ENCODE measurements at places on chromosomes 12 and 14. TPM values are rescaled to one million over a fixed set of nuclear protein-coding genes. Genes with fewer than 3 reads are reported as not detected.

NELL2 gene
- not detected for total RNA-seq

GRCh38 chr14:72741826-72742117, 152.1 kb downstream of the DPF3 start:
- no peak for DNase-seq

TMEM132C gene
- not detected for total RNA-seq

CAPZA3 gene
- total RNA-seq = not detected

DNA sequence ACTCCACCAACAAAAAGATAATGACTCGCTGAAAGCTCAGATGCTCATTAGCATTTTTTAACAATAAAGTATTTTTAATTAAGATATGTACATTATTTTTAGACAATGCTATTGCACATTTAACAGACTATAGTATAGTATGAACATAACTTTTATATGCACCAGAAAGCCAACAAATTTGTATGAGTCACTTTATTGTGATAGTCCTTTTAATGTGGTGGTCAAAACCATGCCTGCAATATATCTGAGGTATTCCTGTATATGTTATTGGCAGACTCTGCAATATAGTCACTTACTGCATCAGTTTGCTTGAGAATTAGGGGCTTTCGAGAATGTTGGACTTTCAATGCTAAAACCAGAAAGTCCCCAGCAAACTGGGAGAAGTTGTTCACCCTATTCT, 51.7 kb upstream of the CCDC196 start:
- DNase-seq = no peak

MAP1LC3B2 gene
- total RNA-seq = 0.26 TPM

DNA sequence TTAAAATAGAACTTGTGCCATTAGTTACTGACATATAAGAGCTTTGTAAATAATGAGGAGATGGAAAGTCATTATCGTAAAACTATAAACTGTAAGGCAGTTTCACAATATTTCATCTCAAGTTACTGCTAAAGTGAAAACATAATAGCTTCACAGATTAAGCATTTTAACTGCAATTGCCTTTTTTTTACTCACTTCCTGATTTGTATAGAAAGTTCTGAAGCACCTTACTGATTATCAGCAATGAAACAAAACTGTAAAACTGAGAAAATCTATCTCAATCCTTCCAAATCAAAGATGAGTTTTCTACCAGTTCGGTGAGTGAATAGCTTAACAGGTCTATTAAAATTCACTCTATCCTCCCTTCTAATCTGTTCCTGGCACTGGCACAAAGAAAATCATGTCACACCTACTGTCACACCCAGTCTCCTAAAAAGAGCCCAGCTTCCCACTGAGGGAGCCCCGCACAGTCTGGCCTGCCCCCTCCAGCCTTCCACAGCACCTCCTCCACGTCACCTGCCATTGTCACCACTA, 161.4 kb upstream of the ABCD2 start:
- no peak for DNase-seq

- DNase-seq = peak; percentile 31
Observed at GRCh38 chr14:68395604-68396003, 397.3 kb downstream of the ZFP36L1 start.

OVCH1 gene
- not detected for total RNA-seq

ANKRD33 gene
- not detected for total RNA-seq

DNA sequence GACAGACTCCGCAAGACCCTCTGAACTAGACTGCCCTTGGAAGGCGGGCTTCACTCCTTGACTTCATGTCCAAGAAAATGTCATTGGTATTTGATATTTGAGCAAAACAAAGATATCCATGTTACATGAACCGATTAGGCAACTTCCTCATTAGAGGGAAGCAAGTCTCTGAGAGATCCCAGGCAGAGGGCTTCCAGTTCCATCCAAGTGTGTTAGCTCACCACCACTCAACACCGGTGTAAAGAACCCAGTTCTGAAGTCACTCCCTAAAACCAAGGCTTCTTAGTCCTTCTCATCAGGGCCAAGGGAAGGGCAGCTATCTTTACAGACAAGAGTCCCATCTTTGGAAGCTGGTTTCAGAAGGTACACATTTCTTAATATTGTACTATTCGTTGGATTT, 87.2 kb upstream of the CDKN3 start:
- DNase-seq = no peak

- DNase-seq = no peak
Observed at GRCh38 chr14:99327050-99327449, 55.1 kb upstream of the BCL11B start.

ANKS1B gene
- not detected for total RNA-seq

DNA sequence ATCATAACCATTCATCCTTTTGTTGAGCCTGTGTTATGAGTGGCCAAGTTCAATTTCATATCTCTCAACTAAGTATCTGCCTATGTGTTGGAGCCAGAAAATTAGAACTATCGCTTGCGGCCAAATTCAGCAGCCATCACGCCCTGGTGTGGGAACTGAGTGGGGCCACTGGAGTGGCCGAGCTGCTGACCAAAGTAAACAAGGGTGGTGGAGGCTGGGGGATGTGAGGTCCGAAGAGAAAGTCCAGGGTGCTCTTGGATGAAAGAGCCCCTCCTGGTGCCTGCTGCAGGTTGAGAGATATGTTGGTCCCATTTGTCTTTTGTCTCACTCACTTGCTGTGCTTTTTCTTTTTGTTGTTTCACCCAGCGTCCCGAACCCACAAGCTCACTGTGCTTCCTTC, 14.9 kb downstream of the ADGRD1 start:
- DNase-seq = no peak

- no peak for DNase-seq
Observed at GRCh38 chr12:88127855-88128254, 14.0 kb downstream of the CEP290 start.

DNA sequence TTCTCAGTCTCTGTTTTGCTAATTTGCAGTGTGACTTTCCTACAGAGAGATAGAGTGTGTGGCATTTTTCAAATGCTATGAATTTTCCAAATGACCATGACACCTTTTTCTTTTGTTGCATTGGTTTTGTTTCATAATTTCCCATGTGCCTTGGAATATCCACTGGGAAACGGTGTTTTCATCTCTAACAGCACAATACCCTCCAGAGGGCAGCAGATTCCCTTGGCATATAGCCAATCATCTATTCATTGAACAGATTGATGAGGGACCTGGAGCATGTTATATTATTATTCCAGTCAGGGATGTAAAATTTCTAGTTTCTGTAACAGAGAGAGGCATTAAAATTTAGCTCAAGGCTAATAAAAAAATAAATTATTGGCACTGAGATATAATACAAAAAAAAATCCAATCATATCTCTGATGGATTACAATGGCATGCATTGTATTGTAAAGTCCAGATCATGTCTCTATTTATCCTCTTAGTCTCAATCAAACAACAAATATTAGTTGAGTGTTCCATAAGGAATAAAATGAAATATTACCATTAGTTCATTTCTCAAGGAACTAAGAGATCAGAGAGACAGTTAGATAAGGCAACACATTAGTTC, 29.6 kb upstream of the NTN4 start:
- peak; percentile 30 for DNase-seq

DNA sequence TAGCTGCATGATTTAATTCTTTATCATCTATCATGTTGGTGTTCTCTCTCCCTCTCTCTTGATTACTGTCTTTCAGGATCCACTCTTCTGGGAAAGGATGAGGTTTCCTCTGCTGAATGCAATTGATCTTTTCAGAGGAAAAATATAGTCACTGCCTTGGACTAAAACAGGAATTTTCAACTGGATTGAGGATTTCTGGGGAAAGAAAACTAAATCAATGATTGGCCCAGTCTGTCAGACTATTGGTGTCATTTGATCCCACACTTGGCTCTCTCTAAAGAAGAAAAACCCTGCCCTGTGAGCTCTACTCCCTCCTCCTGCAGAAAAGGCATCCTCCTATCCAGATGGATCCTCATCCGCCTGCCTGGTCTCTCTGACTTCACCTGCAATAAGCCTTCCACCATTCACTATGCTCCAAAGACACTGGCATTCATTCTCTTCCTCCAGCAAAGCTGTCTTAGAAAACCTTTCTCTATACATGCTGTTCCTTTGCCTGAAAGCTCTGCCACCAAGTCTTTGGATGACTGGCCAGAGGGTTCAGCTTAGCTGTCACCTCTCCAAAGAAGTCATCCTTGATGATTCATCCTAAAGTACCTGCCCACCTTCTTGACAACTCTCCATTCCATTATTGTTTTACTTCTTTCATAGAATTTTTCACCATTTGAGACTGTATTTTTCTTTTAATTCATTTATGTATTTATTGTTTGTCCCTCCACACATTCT, 127.7 kb upstream of the CAND1 start:
- DNase-seq = no peak

- peak; percentile 49 for DNase-seq
Observed at GRCh38 chr12:120496413-120497340, 764 bp downstream of the DYNLL1 start.

LGR5 gene
- total RNA-seq = not detected

DNA sequence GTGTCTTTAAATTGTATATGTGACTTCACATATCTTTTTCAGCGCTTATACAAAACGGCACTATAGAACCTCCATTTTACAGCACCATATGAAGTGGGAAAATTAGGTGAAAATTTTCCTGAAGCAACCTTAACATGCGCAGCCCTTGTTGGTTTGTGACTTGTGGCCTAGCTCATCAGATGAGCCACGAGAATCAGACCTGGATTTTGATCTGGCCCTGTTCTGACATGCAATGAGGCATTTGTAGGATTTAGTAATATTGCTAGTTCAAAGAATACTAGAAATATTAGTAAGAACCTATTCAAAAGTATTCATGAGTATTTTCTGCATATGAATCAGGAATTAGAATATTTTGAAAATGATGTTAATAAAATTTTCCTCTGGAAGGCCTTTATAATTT, 2.9 kb downstream of the CDKN1B start:
- DNase-seq = no peak

- DNase-seq = no peak
Observed at GRCh38 chr12:92300777-92301176, 155.1 kb upstream of the BTG1 start.

HOXC11 gene
- total RNA-seq = 0.30 TPM

TMTC2 gene
- 2.2 TPM for total RNA-seq

DNA sequence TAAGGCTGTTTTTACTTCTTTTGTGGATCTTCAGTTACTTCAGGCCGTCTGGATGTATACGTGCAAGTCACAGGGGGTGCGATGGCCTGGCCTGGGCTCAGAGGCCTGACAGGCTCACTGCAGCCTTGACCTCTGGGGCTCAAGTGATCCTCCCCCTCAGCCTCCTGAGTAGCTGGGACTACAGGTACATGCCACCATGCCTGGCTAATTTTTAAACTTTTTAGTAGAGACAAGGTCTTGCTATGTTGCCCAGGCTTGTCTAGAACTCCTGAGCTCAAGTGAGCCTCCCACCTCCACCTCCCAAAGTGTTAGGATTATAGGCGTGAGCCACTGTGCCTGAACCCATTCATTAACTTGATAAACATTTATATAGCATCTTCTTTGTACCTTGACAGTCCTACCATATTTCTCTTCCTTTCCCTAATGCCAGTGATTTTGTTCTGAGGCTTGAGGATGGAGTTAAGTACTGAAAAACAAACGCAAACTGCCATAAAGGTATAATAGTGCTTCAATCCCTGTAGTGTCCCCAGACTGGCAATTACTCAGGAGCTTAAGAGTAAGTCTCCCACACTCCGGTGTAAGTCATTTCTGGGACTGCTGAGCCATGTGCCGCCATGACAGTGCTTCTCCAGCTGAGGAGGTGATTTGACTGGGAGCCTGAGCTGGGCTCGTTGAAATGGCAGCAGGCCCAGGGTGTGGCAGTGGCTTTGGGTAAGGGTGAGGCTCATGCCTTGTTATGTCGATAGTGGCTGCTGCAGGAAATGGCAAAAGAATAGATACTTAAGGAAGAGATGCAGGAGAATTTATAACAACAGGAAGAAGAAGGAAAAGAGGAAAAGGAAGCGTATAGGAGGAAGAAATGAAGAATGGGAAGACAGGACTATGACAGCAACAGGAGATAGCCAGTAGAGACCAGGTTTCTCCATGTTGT, 43.7 kb upstream of the HECTD1 start:
- DNase-seq = peak; percentile 8

DNA sequence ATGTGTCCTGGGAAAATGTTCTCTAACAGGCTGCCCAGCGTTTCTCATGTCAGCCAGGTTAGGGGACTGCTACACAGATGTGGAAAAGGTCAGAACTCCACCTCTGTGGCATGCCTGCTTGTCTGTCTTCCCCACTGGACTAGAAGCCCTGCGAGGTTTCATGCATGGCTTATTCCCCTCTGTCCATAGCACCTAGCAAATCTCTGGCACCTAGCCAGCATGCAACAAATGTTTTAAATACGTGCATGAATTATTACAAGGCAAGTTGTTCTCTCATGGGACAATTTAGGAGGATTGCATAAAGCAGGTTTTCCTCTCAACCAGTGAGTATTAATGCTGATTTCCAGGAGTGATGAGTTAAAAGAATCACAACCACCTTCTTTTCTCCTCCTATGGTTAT, 21.4 kb upstream of the KCNK13 start:
- DNase-seq = no peak

Measured in MG63 (cell line).